ENCODE measurements at places on chromosomes 16 and 17.
A peak's percentile ranks its signal among the peaks of the same experiment; 100 is the strongest.

GRCh38 chr16:61921373-61921772 lies 114.9 kb downstream of the CDH8 start:
- DNase-seq, result no peak

DNA sequence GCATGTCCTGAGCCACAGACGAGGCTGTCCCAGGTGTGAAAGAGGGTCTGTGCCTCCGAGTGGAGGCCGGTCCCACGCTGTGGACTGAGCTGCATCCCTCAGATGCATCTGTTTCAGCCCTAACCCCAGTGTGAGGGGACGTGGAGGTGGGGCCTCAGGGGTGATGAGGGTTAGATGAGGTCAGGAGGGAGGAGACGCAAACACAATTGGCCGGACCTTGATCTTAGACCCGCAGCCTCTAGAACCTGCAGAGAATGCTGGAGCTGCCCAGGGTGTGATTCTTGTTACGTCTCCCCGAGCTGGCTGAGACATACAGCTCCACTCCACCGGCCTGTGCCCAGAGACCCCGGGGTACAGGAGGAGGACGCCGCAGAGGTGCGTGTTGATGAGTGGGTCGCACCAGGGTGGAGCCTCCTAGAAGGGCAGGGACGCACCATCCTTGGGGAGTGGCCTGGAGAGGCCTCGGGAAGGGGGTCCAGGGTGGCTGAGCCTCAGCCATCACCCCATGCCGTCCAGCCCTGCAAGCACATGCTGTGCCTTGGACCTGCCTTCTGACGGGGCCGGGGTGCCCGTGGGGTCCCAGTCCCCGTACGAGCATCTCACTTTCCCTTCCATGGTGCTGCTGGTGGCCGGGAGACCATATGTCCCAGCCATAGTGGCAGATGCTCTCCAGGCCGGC lies 16.6 kb upstream of the C1QTNF8 start:
- DNase-seq, result no peak

DNA sequence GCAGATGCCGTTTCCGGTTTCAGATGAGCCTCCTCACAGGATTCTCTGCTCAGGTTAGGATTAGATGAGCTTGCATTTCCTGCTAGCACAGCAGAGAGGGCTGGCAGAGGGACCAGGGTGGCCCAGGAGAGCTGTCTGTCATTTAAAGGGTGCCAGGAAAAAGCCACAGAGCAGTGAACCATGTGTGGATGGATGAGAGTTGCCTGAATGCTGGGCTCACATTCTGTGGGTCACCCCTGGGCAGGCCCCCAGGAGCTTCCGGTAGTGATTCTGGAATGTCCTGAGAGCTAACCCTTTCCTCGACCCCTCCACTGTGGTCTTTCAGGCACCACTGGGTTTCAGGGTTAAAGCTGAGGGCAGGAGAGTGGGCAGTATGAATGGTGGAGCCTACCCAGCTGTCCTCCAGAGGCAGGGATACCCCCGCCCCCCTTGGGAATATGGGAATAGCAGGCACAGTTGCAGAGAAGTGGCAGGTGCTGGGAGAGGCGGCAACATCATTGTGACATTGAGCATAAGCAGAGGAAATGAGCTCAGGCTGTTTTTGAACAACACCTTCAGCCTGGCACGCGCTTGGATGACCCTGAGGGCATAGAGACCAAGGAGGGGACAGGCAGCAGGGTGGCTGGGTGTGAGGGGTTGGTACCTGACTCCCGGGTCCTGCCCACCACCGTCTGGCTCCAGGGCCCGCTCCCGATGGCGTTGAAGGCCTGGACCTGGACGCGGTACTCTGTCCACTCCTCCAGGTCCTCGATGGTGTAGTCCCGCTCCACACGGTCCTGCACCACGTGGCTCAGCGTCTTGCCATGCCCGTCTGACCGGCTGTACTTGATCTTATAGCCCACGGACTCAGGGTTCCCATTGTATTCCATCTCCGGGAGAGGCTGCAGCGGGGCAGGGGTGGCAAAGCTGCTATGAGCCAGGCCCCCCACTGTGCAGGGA lies 83.0 kb upstream of the CDC42EP4 start:
- DNase-seq, result no peak

- DNase-seq, result no peak
These were observed 4.6 kb downstream of the KRT39 start for GRCh38 chr17:40962059-40962561.

- DNase-seq, result no peak
These were observed 17.4 kb upstream of the MAP3K14 start for GRCh38 chr17:45334231-45334630.

DNA sequence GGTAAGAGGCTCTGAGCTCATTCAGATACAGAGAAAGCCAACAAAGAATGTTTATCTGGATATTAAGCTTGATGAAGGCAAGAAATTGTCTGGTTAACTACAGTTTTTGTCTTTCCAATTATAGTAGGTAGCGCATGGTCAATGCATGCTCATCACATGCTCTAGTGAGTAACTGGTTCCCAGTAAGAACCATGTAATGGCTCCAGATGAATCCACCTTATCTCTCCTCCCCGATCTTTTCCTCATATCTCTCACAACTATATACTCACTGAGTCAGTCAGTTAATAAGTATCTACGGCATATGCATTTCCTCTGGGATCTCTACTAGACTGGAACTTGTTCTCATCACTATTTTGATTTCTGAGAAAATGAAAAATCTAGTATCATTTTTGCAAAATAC lies 340.7 kb upstream of the DYNLRB2 start:
- no peak for DNase-seq

DNA sequence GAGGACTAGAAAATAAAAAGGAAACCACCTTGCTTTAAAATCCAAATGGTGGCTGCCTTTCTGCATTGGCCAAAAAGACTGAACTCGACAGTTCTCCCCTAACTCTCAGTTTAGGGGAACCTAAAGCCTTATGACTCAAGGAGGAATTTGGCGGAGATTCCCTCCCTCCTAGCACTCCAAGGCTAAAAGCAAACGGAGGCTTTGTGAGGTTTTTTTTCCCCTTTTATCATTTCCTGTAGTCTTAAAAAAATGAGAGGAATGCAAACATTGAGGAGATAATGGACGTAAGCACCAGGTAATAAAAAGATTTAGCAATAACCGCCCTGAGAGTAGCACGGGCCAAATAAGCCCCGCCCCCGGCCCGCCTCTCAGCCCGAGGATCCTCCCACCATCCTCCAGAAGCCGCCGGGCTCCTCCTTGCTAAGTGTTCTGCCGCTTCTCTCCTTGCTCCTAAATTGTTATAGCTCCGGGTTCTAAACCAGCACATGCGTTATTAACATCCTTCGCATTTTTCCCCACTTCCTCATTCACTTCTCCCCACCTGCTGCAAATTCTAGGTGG lies 5.8 kb upstream of the KIFC3 start:
- DNase-seq, result peak; percentile 81

DNA sequence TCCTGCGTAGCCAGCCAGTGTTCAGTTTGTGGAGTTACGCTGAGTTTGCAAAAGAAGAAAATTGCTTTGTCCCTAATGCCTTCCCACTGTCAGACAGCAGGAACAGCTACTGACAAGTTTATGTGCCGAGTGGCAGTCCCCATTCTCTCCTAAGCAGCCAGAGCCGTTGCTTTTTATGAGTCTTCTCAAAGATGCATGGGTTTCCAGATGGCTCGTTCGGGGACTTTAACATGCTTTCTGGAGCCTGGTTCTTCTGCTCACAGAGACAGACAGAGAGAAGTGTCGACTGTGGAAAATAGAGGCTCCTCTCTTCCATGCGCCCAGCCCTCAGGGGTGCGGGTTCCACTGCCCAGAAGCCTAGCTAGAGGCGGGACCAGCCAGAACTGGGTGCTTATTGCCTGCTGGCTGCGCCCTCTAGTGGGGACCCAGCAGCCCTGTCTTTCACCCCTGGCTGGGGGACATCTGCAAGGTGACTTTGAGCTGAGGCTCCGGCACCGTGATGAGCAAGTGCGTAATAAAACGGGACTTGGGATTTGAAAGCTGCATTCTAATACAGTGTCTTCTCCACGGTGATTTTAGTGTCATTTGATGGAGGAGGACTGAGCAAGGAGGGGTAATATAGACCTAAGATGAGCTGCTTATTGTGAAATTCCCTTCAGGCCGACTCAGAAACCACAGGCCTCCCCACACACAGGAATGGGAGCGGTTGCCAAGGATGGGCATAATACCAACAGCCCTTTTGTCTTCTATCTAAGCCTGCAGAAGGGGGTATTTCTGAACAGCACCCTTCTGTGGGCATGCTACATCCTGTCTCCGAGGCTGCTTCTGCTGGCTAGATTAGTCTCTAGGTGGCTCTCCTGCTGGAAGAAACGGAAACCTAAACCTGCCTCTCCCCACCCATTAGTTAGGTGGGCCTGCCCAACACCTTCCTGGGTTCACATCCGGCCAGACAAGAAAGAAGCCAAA lies 73.1 kb downstream of the CCDC182 start:
- DNase-seq, result peak; percentile 87

DNA sequence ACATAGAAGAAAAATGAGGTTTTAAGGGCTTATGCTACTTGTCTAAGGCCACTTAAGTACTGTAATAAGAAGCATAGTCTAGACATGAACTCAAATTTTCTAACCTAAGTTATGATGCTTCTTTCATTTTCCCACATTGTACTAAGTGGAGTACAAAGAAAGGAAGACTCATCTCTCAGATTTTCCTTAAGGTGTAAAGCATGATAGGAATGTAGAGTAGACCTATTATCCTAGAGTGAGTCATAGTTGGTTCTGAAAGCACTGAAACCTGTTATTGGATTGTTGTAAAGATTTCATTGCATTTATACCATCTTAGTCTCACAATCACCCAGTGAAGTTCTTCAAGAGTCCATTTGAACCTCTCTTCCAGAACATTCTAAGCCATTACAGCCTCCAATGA lies 343.8 kb downstream of the TOX3 start:
- no peak for DNase-seq

GRCh38 chr17:29085223-29085622 lies 42.3 kb downstream of the PIPOX start:
- DNase-seq, result no peak

DNA sequence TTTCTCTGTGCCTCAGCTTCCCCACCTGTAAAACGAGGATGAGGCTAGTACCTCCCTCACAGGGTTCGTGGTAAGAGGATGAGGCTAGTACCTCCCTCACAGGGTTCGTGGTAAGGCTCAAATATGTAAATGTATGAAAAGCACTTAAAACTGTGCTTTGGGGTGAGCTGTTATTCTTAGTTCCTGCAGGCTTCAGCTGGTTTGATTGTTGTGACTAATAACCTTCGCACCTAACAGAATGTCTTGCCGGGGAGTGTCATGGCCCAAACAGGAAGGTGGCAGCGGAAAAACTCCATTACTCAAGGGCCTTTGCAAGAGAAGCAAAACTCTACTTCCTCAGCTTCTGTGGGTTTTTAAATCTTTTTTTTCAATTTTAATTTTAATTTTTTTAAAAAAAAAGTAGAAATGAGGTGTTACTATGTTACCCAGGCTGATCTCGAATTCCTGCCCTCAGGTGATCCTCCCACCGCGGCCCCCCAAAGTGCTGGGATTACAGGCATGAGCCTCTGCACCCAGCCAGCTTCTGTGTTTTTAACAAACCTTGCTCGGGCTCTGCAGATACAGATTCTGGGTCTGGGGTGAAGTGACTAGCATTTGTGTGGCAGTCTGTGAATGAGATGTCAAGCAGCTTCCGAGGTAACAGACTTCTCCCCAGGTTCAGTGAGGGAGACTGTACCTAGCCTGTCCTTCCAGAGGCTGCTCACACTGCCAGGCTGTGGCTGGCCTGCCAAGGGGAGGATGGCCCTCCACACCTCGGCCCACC lies 103.0 kb downstream of the RAB11FIP4 start:
- DNase-seq, result peak; percentile 73

DNA sequence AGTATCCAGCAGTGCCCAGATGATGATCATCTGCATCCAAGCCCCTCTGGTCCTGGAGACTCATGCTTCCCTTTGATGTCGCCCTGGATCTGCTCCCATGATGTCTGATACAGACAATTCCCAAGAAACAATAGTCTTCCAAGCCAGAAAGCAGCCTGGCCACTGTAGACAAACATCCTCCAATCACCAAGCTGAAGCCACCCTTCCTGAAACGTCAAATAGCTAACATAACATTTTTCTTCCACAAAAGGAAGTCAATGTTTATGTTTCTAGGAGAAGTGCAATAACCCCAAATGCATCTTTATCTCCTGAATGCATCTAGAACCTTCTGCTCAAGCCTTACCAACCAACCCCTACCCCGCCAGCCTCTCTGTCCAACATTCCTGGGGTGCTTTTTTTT lies 1.2 kb upstream of the DPEP2 start:
- DNase-seq, result no peak

DNA sequence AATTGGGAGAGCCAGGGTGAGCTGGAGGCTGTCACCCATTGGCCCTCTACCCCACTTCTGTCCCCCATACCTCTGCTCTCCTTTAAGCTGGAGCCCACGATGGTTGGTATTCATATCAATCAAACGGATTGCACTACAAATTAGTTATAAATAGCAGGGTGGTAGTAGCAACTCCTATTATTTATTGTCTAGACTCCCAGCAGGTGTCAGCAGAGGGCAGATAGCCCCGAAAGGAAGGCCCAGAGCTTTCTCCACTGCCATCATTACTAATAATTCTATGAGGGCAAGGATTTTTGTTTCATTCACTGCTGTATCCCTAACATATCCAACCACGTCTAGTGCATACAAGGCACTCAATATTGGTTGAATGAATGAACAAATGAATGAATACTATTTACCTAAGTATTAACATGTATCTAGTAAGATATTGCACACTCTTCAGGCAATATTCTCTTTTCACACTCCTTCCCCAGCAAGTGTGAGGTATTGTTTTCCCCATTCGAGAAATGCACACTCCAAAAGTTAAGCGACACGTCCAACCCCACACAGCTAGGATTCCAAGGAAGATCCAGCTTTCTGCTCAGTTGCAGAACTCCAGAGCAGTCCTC lies 6.3 kb downstream of the C17orf50 start:
- DNase-seq, result peak; percentile 60

GRCh38 chr16:49542946-49543630 lies 169.5 kb downstream of the C16orf78 start:
- DNase-seq, result no peak

DNA sequence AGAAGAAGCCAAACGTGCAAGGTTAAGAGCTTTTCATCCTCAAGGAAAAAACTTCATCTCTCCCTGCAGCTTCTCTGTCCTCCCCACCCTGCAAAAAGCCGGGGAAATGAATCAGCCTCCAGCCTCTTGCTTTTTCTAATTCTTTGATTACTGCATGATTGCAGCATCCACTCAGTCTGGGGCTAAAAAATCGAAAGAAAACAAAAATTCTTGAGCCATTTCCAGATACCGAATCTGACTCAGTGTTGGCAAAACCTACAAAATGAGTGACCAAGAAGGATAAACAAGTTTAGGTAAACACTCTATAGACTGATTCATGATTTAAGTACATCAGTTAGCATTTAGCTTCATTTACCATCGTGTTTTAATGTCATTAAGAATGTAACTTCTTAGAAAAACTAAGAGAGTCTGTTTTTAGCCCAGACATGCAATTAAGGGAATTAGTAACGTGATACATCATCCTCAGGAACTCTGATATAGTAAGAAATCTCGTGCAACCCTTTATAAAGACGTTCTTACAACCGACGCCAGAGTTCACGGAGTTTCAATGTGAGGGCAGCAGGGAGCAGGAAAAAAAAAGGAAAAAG lies 287.3 kb upstream of the FOXF1 start:
- no peak for DNase-seq

- DNase-seq, result no peak
These were observed 60.3 kb downstream of the GRIN2A start for GRCh38 chr16:10121897-10122425.

- no peak for DNase-seq
These were observed 2.0 kb upstream of the TOP2A start for GRCh38 chr17:40419559-40420331.
